Fibroblast of skin of right biceps (primary cell): ENCODE measurements at places on chromosomes 6 and 20.

DNA sequence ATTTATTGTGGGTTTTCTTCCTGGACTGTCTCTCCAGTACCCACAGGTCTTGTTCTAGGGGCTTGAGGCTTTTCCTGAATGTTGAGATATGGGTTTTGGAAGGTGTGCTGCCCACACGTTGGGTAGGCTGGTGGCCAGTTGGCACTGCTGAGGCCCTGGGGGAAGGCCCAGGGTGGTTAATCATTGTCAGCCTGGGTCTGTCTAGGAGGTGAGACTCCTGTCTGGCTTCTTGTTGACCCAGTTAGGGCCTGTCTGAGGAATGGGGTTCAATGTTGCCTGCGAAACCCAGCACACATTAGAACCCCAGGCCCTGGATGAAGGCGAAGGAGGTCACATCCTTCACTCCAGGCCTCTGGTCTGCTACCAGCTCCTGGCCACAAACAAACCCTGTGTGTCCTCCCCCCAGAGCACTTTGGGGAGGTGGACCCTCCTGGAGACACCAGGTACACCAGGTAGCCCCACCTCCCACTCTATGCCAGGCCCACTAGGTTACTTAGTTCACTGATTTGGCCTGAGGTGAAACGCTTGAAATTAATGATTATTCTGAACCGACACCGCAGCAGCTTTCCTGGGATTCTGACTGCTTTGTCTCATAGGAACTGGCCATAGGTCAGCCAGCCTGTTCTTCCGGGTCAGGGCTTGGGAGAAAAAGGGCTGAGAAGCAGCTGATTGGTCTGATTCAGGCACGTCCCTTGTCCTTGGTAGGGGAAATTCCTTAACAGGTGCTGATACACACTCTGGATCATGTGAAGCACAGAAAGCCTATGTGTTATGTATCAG is 15.2 kb downstream of the DNMT3B start:
- no peak for DNase-seq

- no peak for DNase-seq
Measured at GRCh38 chr6:15313367-15313766, 67.5 kb downstream of the JARID2 start.

DNA sequence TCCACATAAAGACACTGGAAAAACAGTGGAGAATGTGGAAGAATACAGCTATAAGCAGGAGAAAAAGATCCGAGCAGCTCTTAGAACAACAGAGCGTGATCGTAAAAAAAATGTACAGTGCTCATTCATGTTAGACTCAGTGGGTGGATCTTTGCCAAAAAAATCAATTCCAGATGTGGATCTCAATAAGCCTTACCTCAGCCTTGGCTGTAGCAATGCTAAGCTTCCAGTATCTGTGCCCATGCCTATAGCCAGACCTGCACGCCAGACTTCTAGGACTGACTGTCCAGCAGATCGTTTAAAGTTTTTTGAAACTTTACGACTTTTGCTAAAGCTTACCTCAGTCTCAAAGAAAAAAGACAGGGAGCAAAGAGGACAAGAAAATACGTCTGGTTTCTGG is 57.1 kb downstream of the MAP3K4 start:
- DNase-seq = peak; percentile 89

GRCh38 chr6:162177746-162178145 is 549.8 kb downstream of the PRKN start:
- peak; percentile 20 for DNase-seq

GRCh38 chr6:85449818-85450759 is at the start of gene NT5E:
NT5E (plus strand) TSS chr6:85450083; CDS start chr6:85450140, 57 bp downstream.
- peak; percentile 70 for DNase-seq
